Activated CD4-positive, alpha-beta T cell treated with anti-CD3 and anti-CD28 coated beads for 24 hours (primary cell): ENCODE measurements at places on chromosomes 3 and 15.

GRCh38 chr3:195542316-195542697 is 818 bp downstream of the PPP1R2 start:
- DNase-seq: no peak

DNA sequence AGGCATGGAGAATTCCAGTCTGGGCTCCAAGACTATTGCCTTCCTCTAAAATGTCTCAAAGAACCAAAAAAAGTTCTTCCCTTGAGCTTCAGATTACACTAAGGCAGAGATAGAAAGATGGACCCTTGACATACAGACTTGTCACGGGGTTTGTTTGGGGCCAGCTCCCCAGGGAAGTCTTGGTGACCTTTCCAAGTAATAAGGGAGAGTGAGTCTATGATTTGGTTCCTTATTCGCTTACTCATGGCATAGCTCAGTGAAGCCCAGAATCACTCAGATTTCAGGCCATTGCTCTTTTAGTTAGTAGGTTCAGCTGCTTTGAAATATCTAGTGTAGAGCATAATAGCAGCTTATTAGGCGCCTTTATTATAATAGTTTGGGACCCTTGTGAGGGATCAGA is 90.3 kb downstream of the PLCL2 start:
- DNase-seq: no peak

DNA sequence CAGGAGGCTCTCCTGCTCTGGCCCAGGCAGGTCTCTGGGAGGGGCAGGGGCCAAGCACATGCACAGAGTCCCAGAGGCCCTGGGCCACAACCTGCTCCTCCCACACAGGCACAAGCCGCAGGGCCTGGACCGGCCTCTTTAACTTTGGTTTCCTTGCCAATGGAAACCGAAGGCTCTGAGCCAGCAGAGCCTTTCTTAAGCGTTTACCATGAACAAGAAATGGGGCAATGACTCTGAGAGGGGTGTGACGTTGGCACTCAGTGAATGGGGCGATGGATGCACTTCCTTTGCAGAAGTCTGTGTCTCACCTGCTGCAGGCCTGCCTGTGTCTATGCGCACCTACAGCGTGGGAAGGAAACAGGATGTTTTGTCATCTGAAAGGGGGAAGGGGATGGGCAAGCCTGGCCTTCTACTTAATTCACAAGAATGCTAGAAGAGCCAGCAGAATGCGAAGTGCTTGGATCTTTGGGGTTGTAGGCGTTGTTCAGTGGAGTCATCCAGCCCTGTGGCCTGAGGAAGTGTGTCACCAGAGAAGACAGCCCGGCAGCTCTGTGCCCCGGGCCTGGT is 41.8 kb downstream of the IFT122 start:
- DNase-seq: peak; percentile 5

DNA sequence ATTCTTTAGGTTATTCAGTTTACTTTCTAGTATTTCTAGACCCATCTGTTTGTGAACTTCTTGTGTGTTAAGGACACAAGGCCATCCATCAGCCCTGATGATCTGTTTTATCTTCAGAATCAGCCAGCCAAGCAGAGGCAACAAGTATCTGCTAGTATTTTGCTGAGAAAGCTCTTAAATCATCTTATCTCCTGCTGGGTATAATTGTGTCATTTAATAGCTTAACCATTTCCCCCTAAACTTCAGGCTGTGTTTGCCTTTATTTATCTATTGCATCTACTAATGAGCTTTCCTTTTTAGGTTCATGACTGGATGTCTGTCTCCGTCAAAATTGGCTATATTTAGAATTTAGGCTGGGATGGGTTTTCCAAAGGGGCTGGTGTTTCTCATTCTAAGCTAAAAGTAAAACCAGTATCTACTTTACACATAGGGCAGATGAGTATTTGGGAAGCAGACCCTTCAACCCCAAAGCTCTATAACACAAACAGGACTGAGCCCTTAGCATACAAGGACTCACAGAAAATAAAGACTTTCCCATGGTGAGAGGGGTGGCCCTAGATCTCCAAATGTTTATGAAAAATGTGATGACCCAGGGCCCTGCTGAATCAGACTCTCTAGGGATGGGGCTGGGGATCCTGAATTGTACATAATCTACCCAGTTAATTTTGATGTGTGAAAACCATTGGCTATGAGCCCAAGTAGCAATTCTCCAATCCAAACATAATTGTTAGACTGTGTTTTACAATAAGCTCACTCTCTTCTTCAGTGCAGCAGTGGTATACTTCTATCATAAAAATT is 65.3 kb upstream of the PSMD6 start:
- no peak for DNase-seq

DNA sequence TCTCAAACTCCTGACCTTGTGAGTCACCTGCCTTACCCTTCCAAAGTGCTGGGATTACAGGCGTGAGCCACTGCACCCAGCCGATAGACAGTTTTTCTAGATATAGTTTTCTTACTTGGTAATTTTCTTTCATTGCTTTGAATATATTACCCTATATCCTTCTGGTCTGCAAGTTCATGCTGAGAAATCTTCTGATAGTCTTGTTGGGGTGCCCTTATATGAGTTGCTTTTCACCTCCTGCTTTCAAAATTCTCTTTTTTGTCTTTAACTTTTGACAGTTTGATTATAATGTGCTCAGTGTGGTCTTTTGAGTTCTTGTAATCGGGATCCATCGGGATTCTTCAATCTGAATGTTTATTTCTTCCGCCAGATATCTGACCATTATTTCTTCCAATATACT is 217.3 kb downstream of the GREM1 start:
- no peak for DNase-seq
